Naive thymus-derived CD4-positive, alpha-beta T cell (primary cell): ENCODE measurements at places on chromosomes 5 and 9. TPM values are rescaled to one million over a fixed set of nuclear protein-coding genes. Genes with fewer than 3 reads are reported as not detected.

GRCh38 chr5:67272453-67273130, 76.0 kb upstream of the CD180 start:
- H3K4me3 ChIP-seq = no peak overlapping the region
- no peak overlapping the region for H3K27ac ChIP-seq
- no peaks in the 10 kb centered on the region for H3K4me1 ChIP-seq
- DNase-seq = no peak
- no peaks in the 10 kb centered on the region for H3K27me3 ChIP-seq
- H3K36me3 ChIP-seq = no peaks in the 10 kb centered on the region

DNA sequence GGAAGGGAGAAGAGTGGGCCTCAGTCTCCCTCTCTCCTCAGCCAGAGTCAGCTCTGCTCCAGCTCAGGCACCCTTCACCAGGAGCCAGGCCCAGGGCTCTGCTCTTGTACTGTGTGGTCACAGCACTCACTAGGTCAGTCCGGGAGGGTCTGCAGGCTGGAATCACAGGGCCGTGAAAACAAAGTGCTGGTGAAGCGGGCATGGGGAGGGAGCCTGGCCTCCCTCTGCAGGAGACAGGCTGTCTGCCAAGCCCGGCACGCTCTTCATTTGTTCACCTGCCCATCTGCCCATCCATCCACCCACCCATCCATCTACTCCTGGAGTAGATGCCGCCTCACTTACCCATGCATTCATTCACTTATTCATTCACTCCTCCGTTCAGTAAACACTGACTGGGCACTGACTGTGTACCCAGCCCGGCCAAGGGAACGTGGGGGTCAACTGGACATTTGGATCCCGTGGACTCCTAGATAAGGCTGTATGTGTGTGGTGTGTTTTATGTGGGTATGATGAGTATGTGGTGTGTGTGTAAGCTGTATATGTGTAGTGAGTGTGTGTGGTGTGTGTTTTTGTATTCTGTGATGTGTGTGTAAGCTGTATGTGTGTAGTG, 3.6 kb downstream of the SPAAR start:
- H3K4me3 ChIP-seq = no peak overlapping the region
- no peaks in the 10 kb centered on the region for H3K36me3 ChIP-seq
- no peak overlapping the region for H3K27ac ChIP-seq
- no peaks in the 10 kb centered on the region for H3K27me3 ChIP-seq
- H3K4me1 ChIP-seq = peaks cover 34% of the 10 kb centered on the region

GRCh38 chr9:33197279-33198152, 30.4 kb upstream of the B4GALT1 start:
- no peaks in the 10 kb centered on the region for H3K27me3 ChIP-seq
- DNase-seq = no peak
- H3K36me3 ChIP-seq = no peaks in the 10 kb centered on the region

DNA sequence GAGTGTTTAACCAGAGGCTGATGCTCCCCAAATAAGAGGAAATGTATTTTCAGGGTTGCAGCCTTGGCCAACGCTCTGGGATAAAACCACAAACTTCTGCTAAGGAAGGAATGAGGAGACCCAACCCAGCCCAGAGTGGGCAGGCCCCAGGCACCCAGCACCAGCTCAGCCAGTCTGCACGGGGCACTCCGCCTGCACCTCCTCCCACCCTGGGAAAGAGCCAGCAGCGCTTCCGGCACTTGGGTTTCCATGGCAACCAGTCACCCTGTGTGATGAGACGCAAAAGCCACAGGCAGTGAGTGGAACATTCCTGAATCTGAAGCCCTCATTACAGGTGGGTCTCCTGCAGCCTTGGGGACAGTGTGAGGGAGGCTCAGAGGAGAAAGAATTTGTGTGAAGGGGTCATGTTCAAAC, 85.2 kb upstream of the ZBTB43 start:
- peak overlapping the region; percentile 38 for H3K4me3 ChIP-seq
- no peaks in the 10 kb centered on the region for H3K36me3 ChIP-seq
- peak; percentile 93 for DNase-seq
- H3K27me3 ChIP-seq = no peaks in the 10 kb centered on the region
- H3K27ac ChIP-seq = peak overlapping the region; percentile 90
- peaks cover 44% of the 10 kb centered on the region for H3K4me1 ChIP-seq

DNA sequence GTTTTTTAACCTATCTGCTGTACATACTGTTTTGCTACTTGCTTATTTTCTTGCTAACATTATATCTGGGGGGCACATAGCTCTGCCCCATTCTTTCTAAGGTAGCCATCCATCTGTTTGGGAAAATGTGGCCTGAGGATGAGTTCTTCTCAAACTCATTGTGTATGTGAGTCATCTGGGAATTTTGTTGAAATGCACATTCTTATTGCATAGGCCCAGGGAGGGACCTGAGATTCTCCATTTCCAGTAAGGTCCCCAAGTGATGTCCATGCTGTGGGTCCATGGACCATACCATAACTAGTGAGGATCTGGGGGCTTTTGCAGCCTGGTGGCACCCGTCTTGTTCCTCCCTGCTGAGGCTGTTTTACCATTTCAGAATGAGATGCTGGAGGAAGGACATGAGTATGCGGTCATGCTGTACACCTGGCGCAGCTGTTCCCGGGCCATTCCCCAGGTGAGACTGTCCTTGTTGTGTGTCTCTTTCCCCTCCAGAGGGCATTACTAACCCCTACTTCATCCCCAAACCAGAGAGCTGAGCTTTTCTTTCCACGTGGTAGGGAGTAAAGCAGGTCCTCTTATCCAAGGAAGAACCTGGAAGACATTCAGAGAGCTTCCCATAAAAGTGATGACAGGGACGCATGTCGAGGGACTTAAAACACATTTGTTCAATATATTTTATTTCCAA, 28.6 kb downstream of the CYFIP2 start:
- H3K4me3 ChIP-seq = no peak overlapping the region
- no peaks in the 10 kb centered on the region for H3K27me3 ChIP-seq

GRCh38 chr5:53130266-53130665, 20.7 kb upstream of the MOCS2 start:
- no peak for DNase-seq
- H3K36me3 ChIP-seq = no peaks in the 10 kb centered on the region
- no peak overlapping the region for H3K4me3 ChIP-seq

DNA sequence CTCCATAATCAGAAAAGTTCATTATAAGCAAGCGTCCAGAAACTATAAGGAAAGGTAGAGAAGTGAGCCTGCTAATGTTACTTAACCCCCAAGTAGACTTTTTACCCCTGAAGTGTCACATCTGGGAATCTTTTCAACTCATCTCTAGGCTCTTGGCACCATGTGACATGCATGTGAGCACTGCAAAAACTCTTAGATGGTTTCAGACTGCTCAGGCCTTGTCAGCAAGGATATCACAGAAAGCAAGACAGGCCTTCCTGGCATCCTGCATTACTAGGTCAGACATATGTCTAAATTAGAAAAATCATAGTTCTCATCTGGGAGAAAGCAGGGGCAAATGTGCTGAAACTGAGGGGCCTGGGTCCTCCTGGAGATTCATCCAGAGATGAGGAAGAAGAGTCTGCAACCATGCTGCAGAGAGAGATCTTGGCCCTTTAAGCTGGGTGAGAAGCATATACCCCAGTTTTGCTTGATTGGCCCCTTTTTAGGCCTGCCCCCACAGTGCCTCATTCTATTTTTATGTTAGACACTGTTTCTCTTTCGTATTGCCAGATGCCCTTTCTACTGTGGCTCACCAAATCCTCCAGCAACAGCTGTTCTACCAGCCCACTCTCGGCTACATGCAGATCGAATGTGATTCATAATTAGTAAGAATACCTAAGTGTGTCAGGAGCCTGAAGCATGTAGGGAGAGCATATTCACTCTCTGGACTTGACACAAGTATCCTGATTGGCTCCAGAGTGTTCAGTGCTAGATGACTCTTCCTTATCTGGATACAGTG, 19.0 kb downstream of the TMEM8B start:
- no peaks in the 10 kb centered on the region for H3K4me1 ChIP-seq
- no peak overlapping the region for H3K27ac ChIP-seq
- H3K4me3 ChIP-seq = no peak overlapping the region
- DNase-seq = no peak
- H3K36me3 ChIP-seq = no peaks in the 10 kb centered on the region

GRCh38 chr5:40680741-40681362, 1.1 kb downstream of the PTGER4 start:
- peak overlapping the region; percentile 77 for H3K4me3 ChIP-seq
- H3K36me3 ChIP-seq = peaks cover 23% of the 10 kb centered on the region
- DNase-seq = peak; percentile 67
- H3K27me3 ChIP-seq = no peaks in the 10 kb centered on the region
- H3K4me1 ChIP-seq = peaks cover 27% of the 10 kb centered on the region

GRCh38 chr5:82884821-82885471, 192.2 kb downstream of the TMEM167A start:
- H3K36me3 ChIP-seq = no peaks in the 10 kb centered on the region
- DNase-seq = no peak
- H3K27ac ChIP-seq = no peak overlapping the region
- no peaks in the 10 kb centered on the region for H3K27me3 ChIP-seq
- no peak overlapping the region for H3K4me3 ChIP-seq

GRCh38 chr9:84866396-84867175, 197.1 kb downstream of the NTRK2 start:
- DNase-seq = no peak
- no peaks in the 10 kb centered on the region for H3K27me3 ChIP-seq
- H3K36me3 ChIP-seq = no peaks in the 10 kb centered on the region
- H3K4me1 ChIP-seq = no peaks in the 10 kb centered on the region
- no peak overlapping the region for H3K4me3 ChIP-seq

- H3K4me1 ChIP-seq = peaks cover 12% of the 10 kb centered on the region
- peak overlapping the region; percentile 34 for H3K4me3 ChIP-seq
- peak; percentile 25 for DNase-seq
Measured at GRCh38 chr5:139385061-139386049, 2.3 kb upstream of the SLC23A1 start.

GRCh38 chr9:3912817-3913216, 387.0 kb upstream of the RFX3 start:
- H3K27me3 ChIP-seq = no peaks in the 10 kb centered on the region
- no peaks in the 10 kb centered on the region for H3K4me1 ChIP-seq
- no peak overlapping the region for H3K4me3 ChIP-seq
- no peaks in the 10 kb centered on the region for H3K36me3 ChIP-seq
- H3K27ac ChIP-seq = no peak overlapping the region

DNA sequence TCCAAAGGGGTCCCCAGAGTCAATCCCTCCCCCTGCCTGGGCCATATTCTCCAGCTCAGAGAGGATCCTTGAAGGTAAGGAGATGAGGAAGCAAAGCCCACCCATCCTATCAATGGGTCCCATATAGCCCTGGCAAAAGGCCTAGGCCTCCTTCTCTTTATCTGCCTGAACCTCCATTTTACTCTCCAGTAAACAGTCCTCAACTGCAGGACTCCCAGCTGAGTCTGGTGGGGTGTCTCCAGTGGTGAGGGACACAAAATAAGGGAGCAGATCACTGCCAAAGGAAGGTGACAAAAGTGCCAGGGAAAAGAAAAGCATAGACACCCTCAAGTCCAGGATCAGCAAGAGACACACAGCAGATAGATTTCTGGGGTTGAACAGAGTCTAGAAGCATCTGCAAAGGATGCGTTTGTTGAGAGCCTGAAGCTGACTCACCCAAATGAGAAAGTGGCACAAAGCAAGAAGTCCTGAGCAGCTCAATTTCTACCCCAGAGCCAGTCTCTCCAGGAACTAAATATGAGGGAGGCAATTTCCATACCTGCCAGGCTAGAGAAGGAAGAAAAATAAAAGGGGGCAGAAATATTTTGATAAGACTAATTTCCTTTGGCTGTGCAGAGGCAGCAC, 2.7 kb upstream of the EBF1 start:
- no peak overlapping the region for H3K4me3 ChIP-seq
- DNase-seq = no peak
- peaks cover 34% of the 10 kb centered on the region for H3K27me3 ChIP-seq
- no peak overlapping the region for H3K27ac ChIP-seq
- H3K36me3 ChIP-seq = no peaks in the 10 kb centered on the region
- peaks cover 29% of the 10 kb centered on the region for H3K4me1 ChIP-seq

GRCh38 chr9:69463497-69464068, 138.6 kb downstream of the ENTREP1 start:
- no peaks in the 10 kb centered on the region for H3K27me3 ChIP-seq
- H3K4me3 ChIP-seq = no peak overlapping the region
- no peaks in the 10 kb centered on the region for H3K4me1 ChIP-seq
- no peak for DNase-seq
- no peaks in the 10 kb centered on the region for H3K36me3 ChIP-seq
- no peak overlapping the region for H3K27ac ChIP-seq

DNA sequence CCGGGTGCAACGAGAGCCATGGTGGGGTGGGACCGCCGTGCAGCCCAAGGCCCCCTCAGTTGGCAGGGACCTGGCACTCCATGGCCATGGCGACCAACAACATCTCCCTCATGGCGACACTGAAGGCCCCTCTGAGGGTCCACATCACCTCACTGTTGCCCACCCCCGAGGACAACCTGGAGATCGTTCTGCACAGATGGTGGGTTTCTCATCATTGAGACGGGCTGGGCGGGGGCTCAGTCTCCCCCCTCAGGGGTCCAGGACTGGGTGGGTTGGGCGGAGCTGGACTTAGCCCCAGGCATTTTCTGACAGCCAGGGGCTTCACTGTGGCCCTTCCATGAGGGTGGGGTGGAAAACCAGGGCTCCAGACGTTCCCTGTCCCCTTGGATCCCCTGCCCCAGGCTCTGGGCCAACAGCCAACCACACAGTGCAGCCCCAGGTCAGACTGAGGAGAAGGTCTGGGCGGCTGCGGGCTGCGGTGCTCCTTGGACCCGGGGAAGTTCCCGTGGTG, 734 bp downstream of the PAEP start:
- no peak overlapping the region for H3K4me3 ChIP-seq
- no peak for DNase-seq
- H3K4me1 ChIP-seq = no peaks in the 10 kb centered on the region
- H3K36me3 ChIP-seq = no peaks in the 10 kb centered on the region
- no peaks in the 10 kb centered on the region for H3K27me3 ChIP-seq

GRCh38 chr5:100797861-100798260, 105.2 kb downstream of the ST8SIA4 start:
- H3K27me3 ChIP-seq = no peaks in the 10 kb centered on the region
- no peak for DNase-seq
- H3K27ac ChIP-seq = no peak overlapping the region
- H3K4me1 ChIP-seq = no peaks in the 10 kb centered on the region
- no peak overlapping the region for H3K4me3 ChIP-seq

- H3K27me3 ChIP-seq = no peaks in the 10 kb centered on the region
- DNase-seq = no peak
- peaks cover 99% of the 10 kb centered on the region for H3K36me3 ChIP-seq
- H3K4me1 ChIP-seq = no peaks in the 10 kb centered on the region
- no peak overlapping the region for H3K27ac ChIP-seq
Measured at GRCh38 chr9:341634-342421, 127.2 kb downstream of the DOCK8 start.

FCN1 gene
- 99.1 TPM for total RNA-seq

SLC6A3 gene
- not detected for total RNA-seq

UBQLN1 gene
- total RNA-seq = 114 TPM in 2 replicates

OR1J1 gene
- not detected for total RNA-seq

CDKN2AIPNL gene
- 17.8 TPM for total RNA-seq

GBA2 gene
- total RNA-seq = 22.7 TPM

TRIM7 gene
- total RNA-seq = 3.6 TPM

BASP1 gene
- total RNA-seq = 4.0 TPM
